Mesothelial cell of epicardium (in vitro differentiated cells): ENCODE measurements at places on chromosomes 4 and X.
A peak's percentile ranks its signal among the peaks of the same experiment; 100 is the strongest.

GRCh38 chr4:37879365-37879764 lies 11.5 kb upstream of the TBC1D1 start:
- DNase-seq = no peak

DNA sequence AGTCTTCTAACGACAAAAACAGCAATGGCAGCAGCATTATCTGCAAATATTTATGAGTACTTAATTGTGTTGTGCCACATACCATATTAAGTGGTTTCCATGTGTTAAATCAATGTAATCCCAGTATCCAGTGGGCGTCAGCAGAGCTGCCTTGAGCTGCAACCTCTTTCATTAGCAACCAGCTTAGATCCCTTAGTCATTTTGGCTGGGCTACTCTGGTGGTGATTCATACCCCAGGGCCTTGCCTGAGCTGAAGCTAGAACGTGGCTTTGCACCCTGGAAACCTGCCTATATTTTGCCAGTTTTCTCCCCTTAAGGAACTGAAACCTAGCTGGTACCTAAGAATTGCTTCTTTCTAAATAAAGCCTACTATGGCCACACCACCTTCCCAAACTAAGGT lies 474.3 kb upstream of the FTHL17 start:
- DNase-seq = no peak

DNA sequence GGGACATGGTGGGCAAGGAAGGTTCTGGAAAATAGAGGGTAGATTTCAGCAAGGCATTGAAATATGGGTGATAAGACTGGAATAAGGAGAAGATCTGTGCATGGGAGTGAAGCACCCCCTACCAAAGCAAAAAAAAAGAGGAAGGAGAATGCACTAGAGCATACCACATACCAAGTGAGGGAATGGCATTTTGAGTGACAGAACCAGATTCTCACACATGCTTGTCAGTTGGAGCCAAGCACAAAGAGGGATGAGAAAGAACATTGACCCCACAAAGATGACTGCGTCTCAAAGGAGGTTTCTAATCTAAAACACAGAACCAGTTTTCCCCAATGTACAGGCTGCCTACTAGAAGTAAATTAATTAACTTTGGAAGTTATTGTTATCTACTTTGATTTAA lies 140.3 kb upstream of the SMAD1 start:
- no peak for DNase-seq

DNA sequence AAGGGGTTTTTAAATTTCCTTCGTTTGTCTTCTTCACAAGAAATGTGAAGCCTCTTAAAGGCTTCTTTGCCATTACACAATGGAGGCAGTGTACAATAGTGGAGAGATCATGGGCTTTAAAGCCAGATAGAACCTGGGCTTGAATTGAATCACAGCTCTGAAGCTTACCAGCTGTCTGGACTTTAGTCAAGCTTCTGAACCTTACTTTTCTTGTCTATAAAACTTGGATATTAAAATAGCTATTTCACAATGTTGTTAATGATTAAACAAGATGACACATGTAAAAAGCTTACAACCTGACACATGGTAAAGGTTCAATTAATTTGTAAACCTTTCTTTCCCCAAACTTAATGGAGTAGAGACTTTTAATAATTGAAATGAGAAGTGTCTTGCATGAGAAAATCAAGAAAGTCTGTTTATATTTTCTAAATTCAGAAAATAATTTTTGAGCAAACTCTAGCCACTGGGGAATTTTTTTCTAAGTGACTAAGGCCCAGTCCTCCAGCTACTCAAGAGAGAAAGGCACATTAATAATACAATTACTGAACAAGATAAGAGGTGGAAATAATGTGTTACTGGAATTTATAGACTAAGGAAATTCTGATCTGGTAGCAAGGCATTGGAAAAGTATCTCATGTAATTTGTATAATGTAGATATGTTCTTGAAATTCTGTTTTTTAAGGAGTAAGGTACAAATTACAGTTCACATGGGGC lies 21.7 kb upstream of the TBC1D8B start:
- DNase-seq = no peak

DNA sequence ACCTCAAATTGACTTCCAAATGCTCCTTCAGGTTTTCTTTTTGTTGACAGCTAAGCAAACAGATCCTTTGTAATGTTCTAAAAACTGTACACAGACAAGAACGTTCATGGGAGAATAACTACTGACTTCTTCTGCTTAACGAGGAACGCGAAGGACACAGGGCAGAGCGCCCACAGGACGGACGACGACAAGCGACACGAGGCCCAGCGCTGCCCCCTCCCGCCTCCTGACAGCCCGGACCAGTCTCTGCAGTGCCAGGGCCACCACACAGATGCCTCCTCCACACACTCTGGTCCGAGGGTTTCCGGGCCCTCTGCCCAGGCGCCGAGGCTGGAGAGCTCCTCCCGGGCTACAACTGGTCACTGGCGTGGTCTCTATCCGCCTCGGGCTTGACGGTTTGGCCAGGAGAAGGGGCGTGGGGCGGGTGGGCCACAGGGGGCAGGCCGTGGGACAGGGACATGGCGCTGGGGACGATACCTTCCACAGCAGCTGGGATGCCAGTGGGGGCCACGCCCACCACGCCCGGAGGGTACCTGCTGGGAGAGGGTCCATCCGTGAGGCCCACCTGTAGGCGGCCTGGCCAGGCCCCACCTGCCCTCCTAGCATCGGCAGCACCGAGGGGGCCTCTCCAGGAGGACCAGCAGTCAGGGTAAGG lies 36.9 kb downstream of the CTBP1 start:
- DNase-seq = no peak

GRCh38 chr4:172830295-172830764 lies 338.3 kb upstream of the GALNT7 start:
- no peak for DNase-seq

DNA sequence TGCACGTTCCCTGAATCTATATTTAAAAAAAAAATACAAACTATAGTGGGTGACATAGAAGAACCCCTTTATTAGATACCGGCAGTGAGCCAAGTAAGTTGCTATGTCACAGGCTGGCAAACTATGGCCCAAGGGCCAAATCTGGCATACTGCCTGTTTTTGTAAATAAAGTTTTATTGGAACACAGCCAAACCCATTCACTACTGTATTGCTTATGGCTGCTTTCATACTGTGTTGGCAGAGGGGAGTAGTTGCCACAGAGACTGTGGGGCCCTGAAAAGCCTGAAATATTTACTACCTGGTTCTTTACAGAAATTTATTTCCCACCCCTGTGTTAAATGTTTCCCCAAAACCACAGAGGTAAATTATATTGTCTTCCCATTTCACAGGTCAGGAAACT lies 71.2 kb upstream of the EGFL6 start:
- DNase-seq = no peak

GRCh38 chrX:130165181-130165702 lies 399 bp downstream of the AIFM1 start:
- no peak for DNase-seq

GRCh38 chrX:154056770-154057241 lies 37.1 kb upstream of the IRAK1 start:
- DNase-seq = no peak

GRCh38 chr4:179097741-179098140 lies 1655.5 kb upstream of the AGA start:
- DNase-seq = peak; percentile 43

GRCh38 chrX:132294192-132294591 lies 74.9 kb upstream of the RAP2C start:
- no peak for DNase-seq

DNA sequence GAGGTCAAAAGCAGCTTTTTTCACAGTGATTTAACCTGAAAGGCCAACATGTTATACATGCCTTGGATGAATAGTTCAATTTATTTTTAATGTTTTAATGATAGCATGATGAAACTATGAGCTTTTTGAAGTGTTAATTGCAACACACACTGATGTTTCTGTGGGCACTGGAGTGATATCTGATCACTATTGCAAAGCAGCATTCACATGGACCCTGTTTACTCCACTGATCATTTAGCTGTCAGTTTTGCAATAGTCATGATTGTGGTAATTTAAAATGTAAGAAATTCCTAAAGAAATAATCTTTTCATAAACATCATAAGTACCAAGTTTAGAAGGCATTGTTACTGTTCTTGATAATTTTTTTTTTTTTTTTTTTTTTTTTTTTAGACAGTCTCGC lies 74.1 kb downstream of the ARSJ start:
- DNase-seq = no peak

GRCh38 chr4:88746206-88746605 lies 48.6 kb upstream of the NAP1L5 start:
- no peak for DNase-seq

GRCh38 chrX:39020051-39020669 lies 218.9 kb downstream of the MID1IP1 start:
- DNase-seq = no peak

DNA sequence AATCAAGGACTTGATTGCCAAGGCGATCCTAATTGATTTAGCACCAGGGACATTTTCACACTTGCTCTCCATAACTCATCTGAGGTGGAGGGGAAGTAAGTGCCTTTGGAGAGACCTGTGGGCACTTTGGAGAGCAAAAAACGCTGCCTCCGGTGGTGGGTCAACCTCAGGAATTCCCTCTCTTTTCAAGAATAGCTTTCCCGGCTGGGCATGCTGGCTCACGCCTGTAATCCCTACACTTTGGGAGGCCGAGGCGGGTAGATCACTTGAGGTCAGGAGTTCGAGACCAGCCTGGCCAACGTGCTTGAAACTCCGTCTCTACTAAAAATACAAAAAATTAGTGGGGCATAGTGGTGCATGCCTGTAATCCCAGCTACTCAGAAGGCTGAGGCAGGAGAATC lies 49.2 kb downstream of the PRPS1 start:
- no peak for DNase-seq

DNA sequence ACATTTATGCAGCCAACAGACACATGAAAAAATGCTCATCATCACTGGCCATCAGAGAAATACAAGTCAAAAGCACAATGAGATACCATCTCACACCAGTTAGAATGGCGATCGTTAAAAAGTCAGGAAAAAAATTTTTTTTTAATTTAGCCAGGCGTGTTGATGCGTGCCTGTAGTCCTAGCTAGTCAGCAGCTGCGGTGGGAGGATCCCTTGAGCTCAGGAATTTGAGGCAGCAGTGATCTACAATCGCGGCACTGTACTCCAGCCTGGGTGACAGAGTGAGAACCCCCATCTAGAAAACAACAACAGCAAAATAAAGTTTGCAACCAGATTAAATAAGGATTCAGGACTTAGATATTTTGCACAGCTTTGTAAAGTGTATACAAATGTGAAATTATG lies 65.7 kb upstream of the ALG13 start:
- no peak for DNase-seq

GRCh38 chr4:71338846-71339593 lies at the start of gene SLC4A4:
SLC4A4 (plus strand) TSS chr4:71339020.
- DNase-seq = no peak

DNA sequence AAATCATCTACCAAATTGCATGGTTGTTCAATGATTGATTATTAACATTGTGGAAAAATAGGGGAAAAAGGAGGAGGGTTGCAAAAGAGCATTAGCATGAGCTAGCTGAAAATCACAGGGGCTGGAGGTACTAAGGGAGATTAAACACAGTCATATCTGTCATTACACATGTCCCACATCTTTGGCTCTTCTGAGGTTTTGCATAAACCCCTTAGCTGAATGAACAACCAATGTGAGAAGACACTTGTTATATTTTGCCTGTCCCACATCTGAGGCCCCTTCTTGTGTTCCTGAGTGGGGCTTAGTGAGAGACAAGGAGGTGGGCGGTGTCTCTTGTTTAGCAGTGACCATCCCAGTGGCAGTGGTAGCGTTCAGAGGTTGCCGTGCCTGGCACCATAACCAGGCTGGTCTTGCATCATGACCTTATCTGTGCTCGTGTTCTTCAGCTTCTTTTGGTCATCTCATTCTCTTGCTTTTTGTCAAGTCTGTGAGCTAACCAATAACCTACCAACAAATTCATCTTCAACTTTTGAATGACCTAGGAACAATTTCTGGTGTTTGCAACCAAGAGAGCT lies 95.6 kb downstream of the MID1IP1 start:
- DNase-seq = no peak

GRCh38 chr4:86935853-86936733 lies 1.3 kb downstream of the AFF1 start:
- no peak for DNase-seq

DNA sequence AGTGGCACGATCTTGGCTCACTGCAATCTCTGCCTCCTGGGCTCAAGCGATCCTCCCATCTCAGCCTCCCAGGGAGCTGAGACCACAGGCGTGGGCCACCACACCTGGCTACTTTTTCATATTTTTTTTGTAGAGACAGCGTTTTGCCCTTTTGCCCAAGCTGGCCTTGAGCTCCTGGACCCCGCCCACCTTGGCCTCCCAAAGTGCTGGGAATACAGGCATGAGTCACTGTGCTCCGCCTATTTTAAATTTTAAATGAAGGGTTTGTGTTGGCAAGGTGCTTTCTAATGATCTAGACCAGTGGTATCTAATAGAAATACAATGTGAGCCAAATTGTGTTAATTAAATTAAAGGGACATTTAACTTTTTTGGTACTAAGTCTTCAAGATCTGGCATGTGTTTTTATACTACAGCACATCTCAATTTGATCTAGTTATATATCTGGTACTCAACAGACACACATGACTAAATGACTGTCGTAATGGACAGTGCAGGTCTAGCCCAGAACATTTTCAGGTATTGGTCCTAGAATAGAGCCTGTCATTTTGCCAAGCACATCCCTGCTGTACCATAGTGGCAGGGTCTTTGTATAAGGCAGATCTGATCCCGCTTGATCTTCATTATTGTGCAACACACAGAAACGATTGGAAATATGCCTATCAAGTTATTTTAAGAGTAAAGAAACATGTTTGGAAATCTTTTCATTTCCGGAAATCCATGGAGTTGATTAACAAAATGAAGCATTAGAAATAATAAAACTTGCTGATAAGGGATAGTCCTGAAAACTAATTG lies 7.3 kb downstream of the PGK1 start:
- DNase-seq = no peak

GRCh38 chr4:186819342-186820086 lies 95.9 kb upstream of the FAT1 start:
- no peak for DNase-seq

GRCh38 chr4:3582091-3582475 lies 49.9 kb upstream of the LRPAP1 start:
- DNase-seq = no peak

DNA sequence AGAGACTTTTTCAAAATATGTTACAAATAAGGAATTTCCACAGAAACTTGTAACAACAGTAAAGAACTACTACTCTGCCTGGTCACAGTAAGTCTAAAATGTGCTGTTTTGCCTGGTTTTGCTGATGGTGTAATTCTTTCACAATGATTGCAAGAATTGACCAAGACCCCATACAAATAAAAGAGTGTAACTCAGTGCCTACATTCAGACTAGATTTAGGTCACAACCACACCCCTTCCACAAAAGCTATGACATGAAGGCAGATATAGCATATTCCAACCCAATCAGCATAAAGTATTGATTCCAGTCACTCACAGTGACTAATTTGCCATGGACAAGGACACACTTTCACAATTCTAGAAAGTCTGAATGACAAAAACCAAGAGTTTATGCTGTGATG lies 53.7 kb upstream of the TMPRSS11F start:
- no peak for DNase-seq

GRCh38 chrX:38675856-38676255 lies 114.5 kb downstream of the TSPAN7 start:
- no peak for DNase-seq

GRCh38 chrX:49184294-49185281 lies 1.6 kb downstream of the PRICKLE3 start:
- peak; percentile 80 for DNase-seq
